ENCODE measurements at places on chromosomes 4 and X. TPM values are rescaled to one million over a fixed set of nuclear protein-coding genes. Genes with fewer than 3 reads are reported as not detected.

- no peak for DNase-seq
These were observed 18.7 kb downstream of the RNF4 start for GRCh38 chr4:2487632-2488031.

The AVPR2 gene
- polyA plus RNA-seq, result not detected

DNA sequence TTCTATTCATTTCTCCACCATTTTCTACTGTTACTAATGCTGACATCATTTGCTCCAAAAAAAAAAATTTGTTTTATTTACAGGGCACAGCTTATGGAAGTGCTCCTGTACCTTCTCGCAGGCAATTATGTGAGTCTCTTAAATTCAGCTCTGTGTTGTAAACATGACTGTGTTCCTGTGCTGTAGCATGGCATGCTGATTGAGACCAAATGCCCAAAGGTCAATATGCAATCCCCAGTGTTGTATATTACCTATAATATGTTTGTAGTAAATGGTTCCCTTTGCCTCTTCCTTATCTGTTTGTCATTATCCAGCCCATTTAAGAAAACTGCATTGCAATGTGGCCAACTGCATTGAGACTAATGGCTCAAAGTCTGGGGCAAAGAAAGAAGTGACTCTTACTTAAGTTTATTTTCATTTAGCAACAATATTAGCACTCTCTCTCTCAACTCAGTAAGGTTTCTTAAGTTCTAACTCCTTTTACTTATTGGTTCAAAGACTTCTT, 1020.0 kb upstream of the GRID2 start:
- no peak for DNase-seq

DNA sequence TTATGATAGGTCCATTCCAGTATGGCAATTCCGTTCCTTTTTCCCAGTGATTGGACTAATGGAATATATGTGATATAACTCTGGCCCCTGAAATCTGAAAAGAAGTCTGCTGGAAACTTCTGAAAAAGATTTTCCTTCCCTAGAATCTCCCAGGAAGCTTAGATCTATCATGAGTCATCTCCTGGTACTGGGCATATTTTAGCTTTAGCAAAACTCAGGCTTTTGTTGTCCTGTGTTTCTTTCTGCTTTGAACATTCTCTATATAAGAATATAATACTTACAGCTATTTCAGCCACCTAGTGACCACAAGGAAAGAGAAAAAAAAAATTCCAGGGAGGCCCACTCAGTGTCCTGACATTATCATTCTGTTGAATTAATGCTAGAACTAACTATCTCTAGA, 597.2 kb upstream of the GRIA3 start:
- no peak for DNase-seq
